Naive thymus-derived CD4-positive, alpha-beta T cell (primary cell): ENCODE measurements at places on chromosomes 2 and 18.

- DNase-seq = no peak
Observed at GRCh38 chr2:24814516-24814915, 21.3 kb downstream of the CENPO start.

- DNase-seq = no peak
Observed at GRCh38 chr18:51273437-51273836, 76.0 kb upstream of the MEX3C start.

- DNase-seq = no peak
Observed at GRCh38 chr2:196798980-196799379, 503 bp downstream of the GTF3C3 start.

GRCh38 chr2:104443145-104443544 lies 410.8 kb upstream of the POU3F3 start:
- DNase-seq = no peak

DNA sequence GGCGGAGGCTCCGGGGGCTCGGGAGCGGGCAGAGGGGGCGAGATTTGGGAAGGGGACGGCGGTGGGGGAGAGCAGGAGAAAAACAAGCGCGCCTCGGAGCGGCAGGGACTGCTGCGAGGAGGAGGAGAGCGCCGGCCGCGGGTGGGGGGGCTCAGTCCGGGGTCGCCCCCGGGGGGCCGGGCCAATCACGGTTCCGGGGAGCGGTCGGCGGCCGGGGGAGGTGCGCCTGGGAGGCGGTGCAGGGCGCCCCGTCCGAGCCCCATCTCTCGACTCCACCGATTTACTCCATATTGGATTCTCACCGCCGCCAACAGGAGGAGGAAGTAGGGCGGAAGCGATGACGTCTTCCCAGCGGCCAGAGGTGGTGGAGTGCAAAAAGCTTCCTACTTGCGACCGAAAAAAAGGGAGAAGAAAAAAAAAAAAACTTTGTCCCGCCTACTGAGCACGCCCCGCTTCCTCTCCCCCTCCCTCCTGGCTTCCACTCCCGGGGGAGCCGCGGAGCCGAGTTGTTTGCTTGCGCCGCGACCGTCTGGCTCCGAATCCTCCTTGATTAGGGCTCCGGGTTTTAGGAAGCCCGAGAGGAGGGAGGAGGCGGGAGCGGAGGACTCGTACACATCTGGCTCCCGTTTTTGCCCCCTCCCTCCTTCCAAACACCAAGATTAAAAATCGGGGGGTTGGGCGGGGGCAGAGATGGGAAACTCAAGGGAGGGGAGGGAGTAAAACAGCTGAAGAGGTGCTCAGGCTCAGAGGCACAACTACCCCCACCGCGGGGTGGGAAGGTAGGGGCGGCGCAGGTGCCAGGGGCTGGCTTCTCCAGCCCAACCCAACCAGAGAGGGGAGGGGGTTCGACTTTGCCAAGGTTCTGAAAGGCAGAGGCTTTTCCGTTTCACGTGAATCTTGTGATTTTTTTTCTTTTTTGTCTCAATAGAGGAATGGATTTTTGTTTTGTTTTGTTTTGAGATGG lies at the start of gene SPRED2:
Gene SPRED2 (minus strand): TSS at position 373 of the 964 bp plus-strand sequence. CDS start 612 bp downstream, outside the sequence.
- peak; percentile 75 for DNase-seq

DNA sequence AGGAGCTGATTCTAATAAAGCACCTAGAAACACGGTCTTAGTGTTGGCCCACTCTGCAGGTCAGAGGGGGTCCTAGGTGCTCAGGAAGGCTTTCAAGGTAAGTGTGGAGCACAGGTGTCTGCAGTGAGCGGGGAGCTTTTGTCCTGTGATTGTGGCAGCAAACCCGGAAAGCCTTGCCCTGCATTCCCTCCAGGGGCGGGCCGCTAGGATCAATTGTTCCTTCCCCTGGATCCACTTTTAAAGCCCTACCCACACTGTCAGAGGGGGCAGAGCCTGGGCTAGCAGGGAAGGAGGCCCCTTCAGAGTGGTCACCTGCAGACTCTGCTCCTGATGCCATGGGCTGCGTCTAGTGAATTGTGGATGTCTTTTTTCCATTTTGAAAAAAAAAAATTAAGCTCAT lies 176.0 kb downstream of the CTIF start:
- DNase-seq = no peak

DNA sequence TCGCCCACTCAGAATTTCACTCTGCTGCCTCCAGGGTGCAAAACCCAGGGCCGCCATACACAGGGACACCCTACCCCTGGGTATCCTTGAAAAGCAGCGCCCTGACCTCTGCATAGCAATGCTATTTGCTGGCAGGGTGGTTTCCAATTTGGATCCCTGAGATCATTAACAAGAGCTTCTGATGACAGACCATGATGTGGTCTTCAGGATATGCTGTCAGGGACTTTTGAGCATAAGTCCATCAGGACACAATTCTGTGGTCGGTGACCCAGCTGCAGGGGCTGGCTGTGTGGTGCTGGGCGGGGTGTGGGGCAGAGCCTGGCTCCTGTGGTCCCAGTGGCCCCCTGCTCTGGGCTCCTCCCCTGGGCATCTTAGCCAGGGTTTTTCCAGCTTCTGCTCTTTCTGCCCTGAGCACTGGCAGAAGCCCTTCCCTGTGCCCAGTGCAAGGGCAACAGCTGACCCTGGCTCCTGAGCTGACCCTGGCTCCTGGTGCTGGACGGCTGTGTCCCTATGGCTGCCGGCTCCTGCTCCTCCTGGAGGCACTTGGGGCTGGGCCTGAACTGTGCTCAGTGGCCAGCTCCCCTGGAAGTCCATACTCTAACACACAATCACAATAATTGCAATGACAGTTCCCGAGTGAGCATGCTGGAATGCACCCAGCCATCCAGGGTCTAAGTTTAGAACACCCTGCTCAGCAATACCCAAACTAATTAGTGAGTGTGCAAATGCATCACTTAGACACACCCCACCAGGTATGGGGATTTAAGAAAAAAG lies 271.5 kb downstream of the HDAC4 start:
- no peak for DNase-seq

- no peak for DNase-seq
Observed at GRCh38 chr18:75276818-75277609, 66.4 kb downstream of the TSHZ1 start.

GRCh38 chr2:128414351-128414750 lies 95.7 kb upstream of the HS6ST1 start:
- no peak for DNase-seq

DNA sequence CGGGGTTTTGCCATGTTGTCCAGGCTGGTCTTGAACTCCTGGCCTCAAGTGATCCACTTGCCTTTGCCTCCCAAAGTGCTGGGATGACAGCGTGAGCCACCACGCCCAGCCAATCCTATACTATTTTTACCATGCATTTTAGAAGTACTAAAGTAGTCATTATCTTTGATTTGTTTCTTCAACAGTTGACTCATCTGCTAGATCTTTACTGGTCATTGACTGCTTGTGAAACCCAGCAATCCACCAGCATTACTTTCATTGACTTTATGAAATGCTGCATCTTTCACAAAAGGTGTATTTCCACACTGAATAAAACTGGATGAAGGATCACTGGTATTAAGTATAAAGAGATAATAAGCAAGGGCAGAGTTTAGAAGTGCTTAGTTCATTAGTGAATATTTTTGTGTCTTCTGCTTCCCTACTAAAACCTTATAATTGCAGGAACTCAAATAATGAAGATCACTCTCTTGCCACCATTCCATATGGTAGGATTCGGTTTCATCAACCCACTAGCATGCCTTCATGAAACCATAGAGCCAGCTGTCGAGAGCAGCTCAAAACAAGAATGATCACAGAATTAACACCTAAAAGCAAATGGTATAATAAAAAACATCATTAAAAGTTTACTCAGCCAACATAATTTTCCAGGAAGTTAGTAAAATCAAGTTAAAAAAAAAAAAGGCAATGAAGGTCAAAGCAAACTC lies 33.1 kb downstream of the IRS1 start:
- no peak for DNase-seq

- DNase-seq = no peak
Observed at GRCh38 chr2:189159717-189160116, 19.8 kb downstream of the COL5A2 start.

DNA sequence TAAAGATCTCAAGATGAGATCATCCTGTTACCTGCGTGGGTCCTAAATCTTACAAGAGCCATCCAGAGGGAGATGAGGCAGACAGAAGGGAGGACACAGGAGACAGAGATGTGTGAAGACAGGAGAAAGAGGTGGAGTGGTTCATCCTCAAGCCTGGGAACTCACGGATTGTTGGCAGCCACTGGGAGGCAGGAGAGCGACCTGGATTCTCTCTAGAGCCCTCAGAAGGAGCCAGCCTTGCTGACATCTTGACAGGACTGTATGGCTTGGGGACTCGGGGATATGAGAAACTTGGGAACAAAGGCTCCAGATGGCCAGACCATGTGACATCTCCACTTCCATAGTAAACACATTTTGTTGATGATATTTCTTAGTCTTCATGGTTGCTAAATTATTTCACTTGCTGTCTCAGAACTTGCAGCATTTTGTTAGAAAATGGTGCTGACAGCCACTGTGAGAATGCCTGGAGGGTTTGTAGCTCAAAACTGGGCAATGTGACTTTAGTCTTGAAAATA lies 57.8 kb upstream of the MC2R start:
- DNase-seq = no peak

DNA sequence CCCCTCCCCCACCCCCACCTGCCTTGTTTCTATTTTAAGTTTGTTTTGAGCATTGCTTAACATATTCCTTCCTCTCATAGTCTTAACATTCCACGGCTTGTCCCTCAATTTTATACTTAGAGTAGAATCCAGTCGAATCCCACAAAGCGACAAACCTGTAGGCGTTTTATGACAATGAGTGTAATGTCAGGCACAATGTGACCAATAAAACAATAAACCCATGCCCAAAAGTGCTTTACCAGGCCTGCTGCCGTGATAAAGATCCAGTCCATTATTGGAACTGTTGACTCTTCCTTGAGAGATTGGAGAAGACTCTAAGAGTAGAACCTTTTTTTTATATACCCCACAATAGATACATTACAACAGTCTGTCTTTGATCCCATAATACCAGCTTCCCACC lies 6.2 kb upstream of the MRO start:
- no peak for DNase-seq

DNA sequence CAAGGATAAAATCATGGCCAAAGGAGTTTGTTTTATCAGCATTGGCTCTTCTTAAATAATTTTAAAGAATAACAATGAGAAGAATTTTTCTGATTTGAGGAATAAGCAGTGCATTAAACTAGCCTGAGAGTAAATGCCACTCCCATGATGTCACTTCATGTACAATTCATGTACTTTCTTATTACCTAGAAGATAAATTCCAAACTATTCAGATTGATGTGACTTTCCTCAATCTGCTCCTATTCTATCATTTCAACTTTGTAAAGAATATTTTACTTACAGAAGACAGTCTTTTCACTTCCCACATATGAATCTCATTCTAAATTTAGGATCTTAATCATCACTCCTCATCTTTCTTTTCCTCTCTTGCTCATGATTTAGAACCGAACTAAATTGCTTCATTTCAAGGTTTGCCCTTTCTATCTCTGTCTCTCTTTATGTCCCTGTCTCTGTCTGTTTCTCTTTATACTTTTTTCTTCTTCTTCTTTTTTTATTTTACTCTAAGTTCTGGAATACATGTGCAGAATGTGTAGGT lies 1142.0 kb upstream of the PIK3C3 start:
- no peak for DNase-seq

DNA sequence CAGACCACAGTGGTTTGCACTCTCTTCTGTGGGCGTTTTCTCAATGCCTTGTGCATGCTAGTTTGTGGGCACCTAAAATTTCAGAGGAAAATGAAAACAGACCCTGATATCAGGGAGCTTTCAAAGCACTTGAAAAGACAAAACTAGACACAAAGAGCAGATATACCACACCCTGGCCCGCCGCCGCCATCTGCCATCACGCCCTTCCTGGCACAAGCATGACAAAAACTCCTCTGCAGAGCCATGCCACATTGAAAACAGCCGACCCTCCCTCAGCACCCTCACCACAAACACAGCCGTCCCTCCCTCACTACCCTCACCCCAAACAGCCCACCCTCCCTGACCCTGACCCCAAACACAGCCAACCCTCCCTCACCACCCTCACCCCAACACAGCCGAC lies 84.8 kb upstream of the RAB6C start:
- no peak for DNase-seq

DNA sequence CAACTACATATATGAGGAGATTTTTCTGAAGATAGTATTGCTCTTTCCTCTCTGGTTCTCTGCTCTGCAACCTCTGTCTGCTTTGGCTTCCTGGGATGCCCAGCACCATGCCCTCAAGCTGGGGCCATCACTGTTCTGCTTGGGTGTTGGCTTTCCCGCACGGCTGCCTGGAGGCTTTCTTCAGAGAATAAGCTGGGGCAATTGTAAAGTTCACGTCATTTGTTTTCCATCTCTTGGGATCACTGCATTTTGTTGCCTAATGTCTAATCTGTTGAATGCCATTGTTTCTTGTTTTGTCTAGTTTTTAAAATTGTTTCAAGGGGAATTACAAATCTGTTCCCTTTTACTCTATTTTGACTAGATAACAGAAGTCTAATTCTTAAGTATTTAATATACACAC lies 437.3 kb upstream of the NRP2 start:
- no peak for DNase-seq

DNA sequence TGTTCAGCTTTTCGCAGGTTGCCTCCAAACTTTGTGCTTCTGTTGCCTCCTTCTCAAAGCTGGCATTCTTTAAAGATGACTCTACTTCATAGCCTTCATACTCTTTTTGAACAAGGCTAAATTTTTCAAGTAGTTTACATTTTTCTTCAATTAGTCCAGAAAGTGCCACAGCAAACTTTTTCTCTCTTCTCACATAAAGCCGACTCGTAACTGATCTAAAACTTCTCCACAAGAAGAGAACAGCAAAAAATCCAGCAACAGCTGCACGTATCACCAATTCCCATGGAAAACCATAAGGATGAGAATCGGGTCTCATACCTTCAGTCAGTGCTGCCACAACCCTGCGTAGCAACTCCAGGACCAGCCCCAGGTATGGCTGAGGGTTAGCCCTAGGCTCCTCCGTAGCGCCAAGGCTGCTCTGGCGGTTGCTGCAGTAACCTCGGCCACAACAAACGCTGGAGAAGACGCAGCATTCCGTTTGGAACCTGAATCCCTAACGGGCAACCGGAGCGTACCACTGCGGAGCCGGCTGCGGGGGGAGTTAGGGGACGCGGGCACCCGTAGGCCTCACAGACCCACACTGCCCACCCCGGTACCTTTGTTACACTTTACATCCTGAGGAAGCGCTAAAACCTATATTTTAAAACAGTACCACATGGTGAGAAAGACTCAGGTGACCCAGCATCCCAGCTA lies at the start of gene CTAGE1:
Gene CTAGE1 (minus strand): TSS at position 420 of the 693 bp plus-strand sequence. CDS start 104 bp downstream, at position 316.
- no peak for DNase-seq

DNA sequence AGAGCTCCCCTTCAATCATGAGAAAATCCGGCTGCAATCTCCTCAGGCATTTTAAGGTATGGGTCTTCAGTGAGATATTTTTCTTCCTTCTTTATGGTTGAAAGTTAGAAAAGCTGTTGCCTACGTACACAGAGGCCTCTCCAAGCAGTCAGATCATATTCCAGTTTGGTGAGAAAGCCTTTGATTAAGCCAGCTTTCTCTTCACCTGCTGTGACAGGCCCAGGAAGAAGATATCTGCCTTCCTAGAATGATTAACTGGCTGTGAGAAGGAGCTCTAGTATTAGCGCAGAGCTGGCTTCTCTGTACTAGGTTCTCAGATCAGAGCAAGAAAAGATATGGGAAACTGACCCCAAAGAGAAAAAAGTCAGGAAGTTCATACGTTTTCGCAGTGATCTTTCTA lies 585.0 kb upstream of the CHAC2 start:
- DNase-seq = no peak

- DNase-seq = peak; percentile 22
Observed at GRCh38 chr2:73920577-73921545, 5.8 kb upstream of the DGUOK start.

GRCh38 chr2:113078350-113078839 lies 10.6 kb downstream of the IL1F10 start:
- no peak for DNase-seq
